ACHN (cell line): ENCODE measurements at places on chromosomes 3 and 15.
A peak's percentile ranks its signal among the peaks of the same experiment; 100 is the strongest.

- peak; percentile 77 for DNase-seq
Observed at GRCh38 chr3:119579366-119580066, at the start of gene ADPRH. Gene ADPRH, plus strand, starts transcription at chr3:119579492. Its CDS starts 2,678 bp downstream, at chr3:119582170.

GRCh38 chr3:36992806-36993325 lies at the start of gene EPM2AIP1:
Gene EPM2AIP1, minus strand, starts transcription at chr3:36993131. Its CDS starts 54 bp downstream, at chr3:36993077.
- no peak for DNase-seq

GRCh38 chr3:159616234-159616825 lies 372.3 kb upstream of the IL12A start:
- peak; percentile 62 for DNase-seq

DNA sequence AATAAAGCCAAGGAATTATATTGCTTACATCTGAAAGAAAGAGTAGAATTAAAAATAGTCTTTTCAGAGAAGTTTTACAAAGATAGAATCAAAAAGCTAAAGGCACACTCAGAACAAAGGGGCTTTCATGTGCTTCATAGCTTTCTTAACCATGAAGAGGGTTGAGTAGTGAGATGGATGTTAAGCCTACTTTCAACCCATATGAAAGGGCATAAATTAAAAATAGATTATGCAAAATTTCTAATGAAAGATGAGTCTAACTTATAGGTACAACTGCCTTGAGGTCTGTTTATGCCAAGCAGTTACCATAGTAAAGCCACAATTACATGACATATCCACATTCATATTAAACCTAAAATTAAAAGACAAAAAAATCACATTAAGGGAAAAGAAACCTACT lies 223.3 kb upstream of the ARHGEF26 start:
- DNase-seq: no peak

DNA sequence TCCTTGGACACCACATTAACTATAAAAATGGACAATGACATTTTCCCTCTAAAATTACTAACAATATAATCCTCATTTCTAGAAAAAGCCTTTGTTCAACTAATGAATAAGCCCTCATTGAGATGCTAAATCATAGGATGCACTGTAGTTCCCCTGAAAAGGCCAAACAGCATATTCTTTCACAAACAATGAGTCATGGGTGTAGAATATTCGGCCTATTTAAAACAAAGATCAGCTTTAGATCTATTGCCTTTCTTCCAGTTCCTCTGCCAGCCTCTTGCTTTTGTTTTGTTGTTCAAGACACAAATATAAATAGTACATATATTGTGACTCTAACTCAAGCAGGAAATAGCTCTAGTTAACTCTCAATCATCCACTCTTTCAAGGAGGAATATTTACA lies 82.5 kb downstream of the ADAM10 start:
- DNase-seq: no peak

GRCh38 chr3:136070953-136071949 lies 105.7 kb downstream of the PPP2R3A start:
- peak; percentile 51 for DNase-seq

GRCh38 chr3:18357747-18358146 lies 67.4 kb downstream of the SATB1 start:
- no peak for DNase-seq

DNA sequence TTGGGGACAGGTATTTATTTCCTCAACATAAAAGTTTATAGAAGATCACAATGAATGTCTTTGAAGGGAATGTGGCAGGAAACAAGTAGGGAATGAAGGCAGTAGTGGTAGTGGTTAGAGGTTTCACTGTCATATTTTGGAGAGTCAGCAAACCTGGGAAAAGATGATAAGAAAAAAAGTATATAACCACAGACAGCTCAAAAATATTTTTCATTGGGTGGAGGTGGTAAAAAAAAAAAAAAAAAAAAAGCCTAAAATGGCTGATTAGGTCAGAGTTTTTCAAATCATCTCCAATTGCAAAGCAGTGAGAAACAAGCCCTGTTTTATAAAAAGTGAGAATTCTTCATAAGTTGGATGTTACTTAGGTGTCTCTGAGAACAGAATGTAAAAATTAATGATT lies 400.0 kb downstream of the LSAMP start:
- no peak for DNase-seq

GRCh38 chr3:40764747-40765146 lies 240.0 kb downstream of the ZNF621 start:
- DNase-seq: no peak

DNA sequence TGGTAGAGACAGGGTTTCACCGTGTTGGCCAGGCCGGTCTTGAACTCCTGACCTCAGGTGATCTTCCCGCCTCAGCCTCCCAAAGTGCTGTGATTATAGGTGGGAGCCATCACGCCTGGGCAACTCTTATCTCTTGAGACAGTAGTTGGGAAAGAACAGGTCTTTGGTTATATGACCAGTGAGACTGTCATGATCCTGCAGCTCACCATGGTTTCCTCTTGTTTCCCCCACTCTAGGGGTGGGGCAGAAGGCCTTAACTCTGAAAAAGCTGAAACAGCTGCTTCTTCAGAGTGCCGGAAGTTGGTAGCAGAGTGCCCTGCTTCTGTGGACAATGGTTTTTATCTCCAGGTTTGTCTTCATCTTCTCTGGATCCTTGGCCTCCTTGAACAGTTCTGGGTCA lies 4.7 kb upstream of the TYRO3 start:
- no peak for DNase-seq

- no peak for DNase-seq
Observed at GRCh38 chr15:81983497-81983896, 62.3 kb downstream of the MEX3B start.

- peak; percentile 22 for DNase-seq
Observed at GRCh38 chr3:105473521-105474223, 107.0 kb downstream of the ALCAM start.

GRCh38 chr3:77799278-77799677 lies 759.4 kb downstream of the ROBO2 start:
- DNase-seq: no peak

- DNase-seq: no peak
Observed at GRCh38 chr15:100940767-100941379, 21.7 kb downstream of the LRRK1 start.

DNA sequence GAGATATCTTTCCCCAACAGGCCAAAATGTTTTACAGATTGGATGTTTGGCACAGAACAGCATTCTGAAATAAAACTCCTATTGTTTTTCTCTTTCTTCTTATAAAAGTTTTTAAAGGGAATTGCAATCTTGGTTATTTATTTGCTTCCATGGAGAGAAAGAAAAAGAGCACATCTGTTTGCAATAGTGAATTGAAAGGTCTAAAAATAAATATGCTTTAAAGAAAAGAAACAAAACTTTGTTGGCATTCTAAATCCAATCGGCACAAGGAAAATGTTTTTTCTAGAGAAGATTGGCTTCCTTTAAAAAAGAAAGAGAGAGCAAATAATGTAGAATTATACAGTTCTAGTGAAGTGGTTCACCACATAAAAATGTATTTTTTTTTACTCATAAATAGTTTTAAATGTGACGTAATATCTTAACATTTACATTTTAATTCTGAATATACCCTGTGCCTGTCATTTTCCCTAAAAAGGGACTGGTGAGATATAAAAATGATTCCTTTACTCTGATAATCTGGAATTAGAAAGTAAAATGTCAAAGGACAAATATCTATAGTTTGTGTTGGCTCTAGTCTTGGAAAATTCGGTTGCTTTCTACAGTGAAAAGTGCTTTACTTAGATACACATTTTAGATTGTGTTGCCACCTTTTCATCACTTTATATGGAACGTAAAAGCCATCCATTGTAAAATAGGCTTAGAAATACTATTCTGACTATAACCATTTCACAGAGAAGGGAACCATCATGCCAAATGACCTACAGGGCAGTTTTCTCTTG lies 257.4 kb upstream of the CBLB start:
- no peak for DNase-seq

DNA sequence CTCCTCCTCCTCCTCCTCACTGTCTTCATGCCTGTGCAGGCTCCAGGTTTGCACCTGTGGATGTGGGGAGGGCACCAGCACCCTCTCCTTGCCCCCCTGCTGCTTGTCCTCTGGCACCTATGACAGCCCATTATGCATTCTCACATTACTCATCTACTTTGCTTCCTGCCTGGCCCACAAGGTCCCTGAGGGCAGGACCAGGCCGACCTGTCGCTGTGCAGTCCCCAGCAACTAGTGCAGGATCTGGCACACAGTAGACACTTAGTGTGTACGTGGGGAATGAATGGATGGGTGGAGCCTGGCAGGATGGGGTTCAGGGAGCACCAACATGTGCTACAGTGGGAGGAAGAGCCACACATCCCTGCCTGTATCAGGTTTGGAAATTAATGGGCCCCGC lies 58.3 kb upstream of the TMEM115 start:
- DNase-seq: no peak

DNA sequence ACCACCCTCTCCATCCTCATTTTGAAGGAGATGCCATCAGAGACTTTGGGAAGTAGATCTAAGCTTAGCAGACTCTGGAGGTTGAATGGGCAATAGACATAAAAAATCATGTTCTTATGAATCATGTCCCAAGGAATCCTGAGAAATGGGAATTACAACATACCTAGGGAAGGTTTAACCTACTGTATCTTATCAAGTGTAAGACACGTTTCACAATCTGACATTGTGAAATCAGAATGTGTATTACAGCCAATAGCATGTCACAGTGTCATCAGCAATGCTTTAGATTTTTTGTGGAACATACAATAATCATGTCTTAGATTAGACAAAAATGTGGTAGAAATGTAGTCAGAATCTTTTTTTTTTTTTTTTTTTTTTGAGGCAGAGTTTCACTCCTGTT lies 332.4 kb upstream of the TLE3 start:
- no peak for DNase-seq

- DNase-seq: no peak
Observed at GRCh38 chr3:66450390-66451022, 50.3 kb downstream of the LRIG1 start.

DNA sequence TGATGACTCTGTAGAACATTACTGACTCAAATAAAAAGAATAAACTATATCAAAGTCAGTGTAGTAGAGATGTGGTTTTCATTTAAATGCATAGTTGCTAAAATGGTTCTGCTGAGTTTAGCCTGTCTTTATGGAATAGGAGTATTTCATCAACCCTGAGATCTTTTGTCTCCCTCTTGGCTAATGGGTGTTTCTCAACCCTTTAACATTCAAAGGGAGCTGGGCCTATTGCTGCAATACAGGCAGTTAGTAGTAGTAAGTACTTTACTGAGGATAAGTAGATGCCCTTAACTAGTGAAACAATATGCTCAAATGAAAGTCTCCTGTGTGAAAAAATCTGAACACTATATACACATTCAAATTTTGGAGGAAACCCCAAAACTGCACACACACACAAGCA lies 184.7 kb upstream of the TTC14 start:
- no peak for DNase-seq

- DNase-seq: no peak
Observed at GRCh38 chr3:182690172-182690571, 103.1 kb upstream of the ATP11B start.

DNA sequence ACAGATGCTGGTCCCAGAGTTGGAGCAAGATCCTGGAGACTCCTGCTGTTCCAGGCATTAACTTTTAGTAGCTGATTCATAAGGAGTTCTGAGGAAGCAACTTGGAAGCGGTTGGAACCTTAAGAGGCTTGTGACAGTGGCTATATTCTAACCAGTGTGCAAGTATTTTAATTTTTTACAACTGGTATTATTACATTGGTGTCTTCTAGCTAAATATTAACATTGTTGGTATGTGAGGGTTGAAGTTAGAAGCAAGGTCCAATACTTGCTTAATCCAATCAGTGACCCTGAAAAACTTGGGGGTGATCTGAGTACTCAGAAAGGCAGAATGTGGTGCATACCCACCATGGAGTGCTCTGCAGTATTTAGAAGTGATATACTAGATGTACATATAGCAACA lies 1.5 kb upstream of the OR4F15 start:
- peak; percentile 83 for DNase-seq

DNA sequence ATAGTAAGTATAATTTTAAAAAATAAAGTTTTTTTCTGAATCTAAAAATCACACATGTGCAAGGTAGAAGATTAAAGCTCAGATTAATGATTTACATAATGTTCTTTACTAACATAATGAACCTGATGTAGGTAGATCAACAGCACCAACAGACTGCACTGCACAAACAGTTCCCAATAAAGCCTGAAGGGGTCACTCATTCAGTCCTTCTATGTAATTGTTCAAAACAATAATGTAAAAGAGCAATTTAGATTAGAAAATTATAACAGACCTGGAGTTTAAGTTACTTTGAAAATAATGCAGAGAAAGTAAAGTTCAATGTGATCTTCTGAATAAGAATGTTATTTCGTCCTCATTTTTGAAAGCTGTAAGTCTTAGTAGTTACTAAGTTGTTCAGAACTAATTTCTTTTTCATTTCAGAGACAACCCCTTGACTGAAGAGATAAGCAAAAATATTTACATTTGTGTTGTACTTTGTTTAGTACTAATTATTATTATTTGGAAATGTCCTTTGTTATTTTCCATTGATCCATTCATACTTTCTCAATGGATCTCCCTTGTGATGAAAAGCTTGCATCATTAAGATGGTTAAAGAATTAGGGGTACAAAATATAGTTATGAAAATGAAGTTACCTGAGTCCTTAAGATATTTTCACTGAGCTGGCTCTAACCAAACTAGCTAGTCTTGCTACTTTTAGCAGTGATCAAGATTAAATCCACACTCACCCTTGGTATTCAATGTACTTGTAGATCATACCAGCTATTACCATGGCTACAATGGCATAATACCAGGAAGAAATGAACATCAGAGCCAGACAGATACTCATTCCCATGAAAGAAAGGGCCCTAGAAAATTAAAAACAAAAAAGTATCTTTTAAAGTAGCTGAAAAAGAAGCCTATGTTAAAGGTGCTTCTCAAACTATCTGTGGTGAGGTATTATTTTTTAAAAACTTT lies 16.8 kb downstream of the EMC4 start:
- peak; percentile 53 for DNase-seq
